Naive thymus-derived CD8-positive, alpha-beta T cell (primary cell): ENCODE measurements at places on chromosomes 12 and 14. TPM values are rescaled to one million over a fixed set of nuclear protein-coding genes. Genes with fewer than 3 reads are reported as not detected.
A peak's percentile ranks its signal among the peaks of the same experiment; 100 is the strongest.

- peak; percentile 12 for DNase-seq
These were observed 1158.4 kb upstream of the TMEM132C start for GRCh38 chr12:127108360-127109215.

The SELPLG gene
- 720 TPM for polyA plus RNA-seq

DNA sequence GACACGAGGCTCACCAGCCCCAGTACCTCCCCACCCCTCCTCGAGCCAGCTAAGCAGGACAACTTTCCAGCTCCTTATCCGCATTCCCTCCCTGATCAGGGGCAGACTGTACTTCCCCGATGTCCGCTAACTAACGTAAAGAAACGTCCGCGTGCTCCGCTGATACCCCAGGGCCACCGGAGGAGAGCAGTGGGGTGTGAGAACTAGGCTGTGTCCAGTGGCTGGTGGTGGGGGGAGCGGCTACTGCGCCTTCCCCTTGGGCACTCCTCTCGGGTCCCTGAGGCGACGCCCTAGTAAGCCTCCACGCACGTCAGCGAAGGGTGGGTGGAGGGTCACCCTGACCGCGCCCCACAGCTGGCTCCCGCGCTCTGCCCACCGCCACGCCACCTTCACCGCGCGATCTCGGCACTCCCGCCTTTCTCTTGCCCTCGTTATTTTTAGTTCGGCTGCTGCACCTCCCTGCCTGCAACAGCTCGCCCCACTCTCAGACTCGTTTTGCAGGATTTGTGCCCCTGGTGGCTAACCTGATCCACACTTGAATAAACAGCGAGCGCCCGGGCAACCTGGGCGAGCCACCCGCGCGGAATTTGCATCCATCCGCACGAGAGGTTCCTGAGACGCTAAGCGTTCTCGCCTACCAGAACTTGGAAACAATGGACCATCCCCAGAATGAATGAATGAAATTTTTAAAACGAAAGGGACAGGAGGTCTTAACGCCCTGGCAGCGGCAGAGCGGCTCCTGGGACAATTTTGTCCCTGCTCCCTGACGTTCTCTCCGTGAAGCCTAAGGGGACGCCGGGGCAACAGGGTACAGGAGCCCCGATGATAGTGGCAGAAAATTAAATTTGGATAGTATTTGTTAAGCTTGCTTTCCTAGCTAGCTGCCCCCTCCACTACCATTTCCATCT lies 6.9 kb upstream of the BMP4 start:
- no peak for DNase-seq

DNA sequence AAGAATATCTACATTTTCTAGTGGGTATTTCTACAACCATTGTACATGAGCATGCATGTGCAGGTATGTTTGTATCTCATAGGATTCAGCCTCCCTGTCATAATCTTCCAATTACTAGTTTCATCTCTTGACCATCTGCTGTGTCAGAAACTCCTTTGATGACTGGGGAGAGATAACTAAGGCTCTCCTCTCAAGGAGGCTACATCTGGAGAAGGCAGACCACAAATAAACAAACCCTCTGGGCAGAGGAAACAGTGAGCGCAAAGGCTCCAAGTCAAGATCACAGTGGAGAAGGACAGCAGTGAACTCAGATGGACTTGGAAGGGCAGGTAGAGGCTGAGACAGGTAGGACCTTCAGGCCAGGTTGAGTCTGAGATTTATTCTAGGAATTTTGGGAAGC lies 166.4 kb downstream of the PELI2 start:
- no peak for DNase-seq

The MUCL1 gene
- polyA plus RNA-seq, result not detected

GRCh38 chr12:11813438-11813813 lies 164.0 kb downstream of the ETV6 start:
- no peak for DNase-seq

DNA sequence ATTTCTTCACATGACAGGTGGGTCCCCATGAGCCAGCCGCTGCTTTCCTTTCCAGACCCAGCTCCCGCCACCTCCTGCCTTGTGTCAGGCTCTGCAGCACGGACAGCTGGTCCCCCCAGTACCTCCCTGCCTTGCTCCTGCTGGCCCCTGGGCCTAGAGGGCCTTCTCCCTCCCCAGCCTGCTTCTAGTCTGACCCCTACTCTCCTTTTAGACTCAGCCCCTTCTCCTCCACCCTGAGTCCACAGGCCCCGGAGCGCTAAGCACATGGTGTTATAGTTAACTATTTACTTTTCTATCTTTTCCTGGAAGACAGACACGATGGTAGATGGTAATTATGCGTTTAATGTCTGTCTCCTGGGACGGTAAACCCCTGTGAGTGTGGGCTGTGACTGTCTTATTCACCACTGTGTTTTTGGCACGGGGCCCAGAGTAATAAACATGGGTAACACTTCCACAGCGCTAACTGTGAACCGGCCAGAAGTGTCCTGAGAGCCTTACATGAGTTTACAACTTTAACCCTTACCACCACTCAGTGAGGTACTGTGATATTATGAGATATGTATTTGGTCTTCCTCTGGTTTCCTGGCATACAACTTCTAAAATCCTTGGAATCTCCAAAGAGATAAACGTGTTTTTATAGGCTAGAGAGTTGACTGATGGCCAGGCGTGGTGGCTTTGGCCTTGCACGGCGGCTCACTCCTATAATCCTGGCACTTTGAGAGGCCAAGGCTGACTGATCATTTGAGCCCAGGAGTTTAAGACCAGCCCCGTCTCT lies 41.2 kb downstream of the DGLUCY start:
- peak; percentile 17 for DNase-seq

The FAM90A1 gene
- not detected for polyA plus RNA-seq

The TBX5 gene
- not detected for polyA plus RNA-seq

- no peak for DNase-seq
These were observed 468.3 kb downstream of the AACS start for GRCh38 chr12:125533434-125534029.

The SMIM41 gene
- not detected for polyA plus RNA-seq

DNA sequence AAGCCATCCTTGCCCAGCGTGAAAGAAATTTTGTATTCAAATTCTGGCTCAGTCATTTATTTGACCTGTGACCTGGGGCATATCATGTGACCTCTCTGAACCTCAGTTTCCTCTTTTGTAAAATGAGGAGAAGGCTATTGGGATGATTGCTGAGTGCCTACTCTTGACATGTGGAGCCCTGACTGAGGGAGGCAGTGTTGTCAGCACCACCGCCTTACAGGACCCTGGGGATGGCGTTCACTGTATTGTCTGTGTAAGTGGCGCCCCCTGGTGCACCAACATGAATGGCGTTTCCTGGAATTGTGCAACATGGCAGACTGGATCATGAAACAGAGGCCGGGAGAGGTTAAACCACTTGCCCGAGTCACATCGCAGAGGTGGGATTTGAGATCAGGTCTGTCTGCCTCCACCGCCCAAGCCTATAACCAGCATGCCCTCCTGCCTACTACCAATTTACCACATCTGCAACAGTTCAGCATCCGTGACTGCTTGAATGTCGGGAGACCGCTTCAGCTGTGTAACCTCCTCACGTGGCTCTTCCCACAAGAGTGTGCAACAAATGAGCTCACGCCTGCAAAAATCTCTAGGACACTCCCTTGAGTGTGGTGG lies 20.1 kb upstream of the CCDC63 start:
- peak; percentile 81 for DNase-seq

- DNase-seq, result no peak
These were observed 327.5 kb upstream of the DIO3 start for GRCh38 chr14:101233808-101234207.
